Adipocyte (in vitro differentiated cells): ENCODE measurements at places on chromosomes 1 and 21.

GRCh38 chr1:178725466-178726086 is 532 bp downstream of the RALGPS2 start:
- DNase-seq = peak; percentile 64

DNA sequence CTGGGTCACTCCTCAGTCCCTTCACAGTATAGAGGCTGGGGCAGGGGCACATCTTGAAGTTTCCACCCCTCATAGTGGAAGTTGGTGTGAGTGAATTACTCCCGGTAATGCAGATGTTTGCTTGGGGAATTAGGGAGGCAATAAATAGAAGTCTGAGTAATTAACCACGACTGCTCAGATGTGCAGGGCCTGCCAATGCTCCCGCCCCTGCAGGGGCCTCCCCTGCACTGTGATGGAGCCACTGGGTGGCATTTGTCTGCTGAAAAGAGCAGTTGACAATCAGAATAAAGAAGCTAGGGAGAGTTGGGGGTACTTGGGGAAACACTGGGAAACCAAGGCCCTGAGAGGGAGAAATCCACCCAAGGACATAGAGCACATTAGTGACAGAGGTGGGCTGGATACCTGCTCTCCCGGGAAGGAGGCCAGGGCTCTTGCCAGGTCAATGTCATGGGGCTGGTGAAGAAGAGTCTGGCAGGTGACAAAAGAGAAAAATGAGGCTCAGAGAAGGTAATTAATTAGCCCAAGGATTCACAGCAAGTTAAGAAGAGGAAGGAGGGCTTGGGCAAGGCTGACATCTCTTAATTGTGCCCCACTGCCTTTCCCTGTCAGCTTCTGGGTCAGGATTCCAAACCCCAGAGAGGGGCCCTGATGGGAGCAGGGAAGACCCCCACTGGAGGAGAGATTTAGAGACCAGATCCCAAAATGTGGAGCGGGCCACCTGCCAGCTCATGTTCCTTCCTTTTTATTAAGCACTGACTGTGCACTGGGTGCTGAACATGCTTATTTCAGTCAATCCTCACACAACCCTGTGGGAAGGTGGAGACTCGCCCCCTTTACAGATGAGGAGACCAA is 436.2 kb downstream of the MATN1 start:
- DNase-seq = no peak

DNA sequence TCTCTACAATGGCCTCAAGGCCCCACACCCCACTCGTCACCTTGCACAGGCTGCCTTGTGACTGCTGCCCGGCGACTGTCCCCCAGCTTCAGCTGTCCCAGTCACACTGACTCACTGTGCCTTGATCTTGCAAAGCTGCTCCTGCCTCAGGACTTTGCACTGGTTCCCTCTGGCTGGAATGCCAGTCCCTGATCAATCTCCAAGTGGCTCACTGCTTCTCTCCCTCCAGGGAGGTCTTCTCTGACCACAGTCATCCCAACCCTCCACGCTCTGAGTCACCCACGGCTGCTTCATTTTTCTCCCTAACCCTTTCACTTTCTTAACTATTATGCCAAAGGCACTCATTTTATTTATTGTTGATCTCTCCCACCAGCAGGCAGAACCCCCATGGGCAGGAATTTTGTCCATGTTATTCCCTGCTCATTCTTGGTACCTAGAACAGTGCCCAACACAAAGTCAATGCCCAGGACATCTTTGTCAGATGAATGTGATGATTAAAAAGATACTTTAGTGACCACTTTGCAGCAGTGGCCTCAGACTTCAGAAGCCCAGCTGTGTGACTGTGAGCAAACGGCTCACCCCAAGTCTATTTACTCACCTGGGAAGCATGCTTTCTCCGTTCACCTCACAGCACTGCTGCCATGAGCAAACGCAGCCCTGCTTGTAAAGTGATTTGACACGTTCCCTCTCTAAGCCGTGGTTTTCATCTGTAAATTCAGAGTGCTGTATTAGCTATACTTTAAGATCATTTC is 53.4 kb downstream of the ZBTB18 start:
- peak; percentile 90 for DNase-seq

GRCh38 chr1:24317956-24318614 is 1.1 kb upstream of the GRHL3 start:
- peak; percentile 66 for DNase-seq

- peak; percentile 53 for DNase-seq
Measured at GRCh38 chr1:119873135-119874015, 22.9 kb downstream of the ADAM30 start.

DNA sequence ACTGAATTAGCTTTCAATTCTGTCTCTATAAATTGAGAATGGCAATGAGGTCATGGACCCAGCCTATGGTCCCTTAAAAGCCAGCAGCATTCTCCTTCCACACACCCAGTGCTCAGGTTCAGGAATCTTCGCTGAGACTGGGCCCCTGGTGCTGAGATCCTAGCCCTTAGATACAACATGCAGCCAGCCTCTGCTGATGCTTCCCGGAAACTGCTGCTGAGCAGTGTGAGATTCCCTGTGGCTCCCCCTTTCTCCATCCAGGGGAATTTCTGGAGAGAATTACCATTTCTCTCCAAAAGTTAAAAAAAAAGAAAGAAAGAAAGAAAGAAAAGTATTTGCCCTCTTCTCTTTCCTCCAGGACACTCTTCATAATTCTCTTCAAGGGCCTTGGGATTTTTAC is 31.7 kb upstream of the RALGPS2 start:
- peak; percentile 31 for DNase-seq

- DNase-seq = no peak
Measured at GRCh38 chr21:35229290-35229689, 180.2 kb upstream of the RUNX1 start.

DNA sequence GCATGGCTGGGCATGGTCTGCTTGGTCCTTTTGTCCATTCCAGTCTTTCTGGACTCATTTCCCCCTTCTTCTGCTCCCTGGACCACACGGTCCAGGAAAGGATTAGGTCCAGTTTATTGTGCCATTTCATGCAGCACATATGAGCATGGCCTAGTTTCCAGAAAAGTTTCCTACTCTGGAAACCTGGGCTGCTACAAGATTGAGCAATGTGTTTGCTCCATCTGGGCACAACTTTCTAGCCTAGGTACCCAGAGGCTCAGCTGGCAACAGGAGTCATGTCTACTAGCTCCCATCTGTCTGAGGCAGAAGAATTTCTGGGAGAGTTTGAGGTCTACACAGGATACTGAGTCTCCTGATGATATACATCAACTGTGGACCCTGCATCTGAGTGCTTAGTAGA is 14.8 kb downstream of the FMOD start:
- no peak for DNase-seq

DNA sequence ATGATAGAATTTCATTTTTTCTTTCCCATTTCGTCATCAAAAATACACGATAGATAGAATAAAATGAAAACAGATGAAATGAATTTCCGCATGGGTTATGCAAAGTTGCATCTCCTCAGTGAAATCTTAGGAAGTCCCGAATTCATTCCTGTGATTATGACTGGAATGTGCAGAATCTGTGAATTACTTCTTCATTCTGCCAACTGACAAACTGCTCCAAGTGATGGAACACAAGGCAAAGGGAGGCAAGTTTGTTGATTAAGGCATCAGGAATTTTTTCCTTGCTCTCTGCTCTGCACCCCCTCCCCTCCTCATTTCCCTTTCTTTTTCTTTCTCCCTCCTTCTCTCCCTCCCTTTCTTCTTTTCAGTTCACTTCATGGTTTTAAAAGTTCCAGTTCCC is 37.0 kb upstream of the ADGRL4 start:
- peak; percentile 87 for DNase-seq

GRCh38 chr1:47931395-47931794 is 65.8 kb downstream of the TRABD2B start:
- DNase-seq = no peak

GRCh38 chr21:46214478-46215340 is 13.9 kb downstream of the LSS start:
- DNase-seq = no peak

DNA sequence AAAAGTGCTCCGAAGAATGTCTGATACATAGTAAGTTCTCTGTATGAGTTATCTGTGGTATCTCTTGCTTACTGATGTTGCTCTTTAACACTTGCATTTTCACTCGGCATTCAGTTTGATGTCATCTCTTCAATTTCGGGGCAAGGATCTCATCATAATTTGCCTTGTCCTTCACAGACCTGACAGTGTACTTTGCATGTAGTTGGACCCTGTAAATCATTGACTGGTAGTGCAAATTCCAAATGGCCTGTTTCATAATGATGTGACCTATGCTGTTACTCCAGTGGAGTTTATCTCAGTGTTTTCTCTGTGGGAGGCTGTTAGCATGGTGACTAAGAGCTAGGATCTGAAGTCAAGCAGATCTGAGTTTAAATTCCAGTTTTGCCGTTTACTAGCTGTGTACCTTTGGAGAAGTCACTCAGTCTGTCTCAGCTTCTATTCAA is 34.2 kb upstream of the ABCD3 start:
- peak; percentile 29 for DNase-seq
